Fibroblast of villous mesenchyme (primary cell): ENCODE measurements at places on chromosomes 4 and X. TPM values are rescaled to one million over a fixed set of nuclear protein-coding genes. Genes with fewer than 3 reads are reported as not detected.

Gene CENPVL2
- not detected in 2 replicates for total RNA-seq

Gene TMSB15A
- 1.7 and 3.9 TPM in 2 replicates for total RNA-seq

Gene TMPRSS11F
- not detected in 2 replicates for total RNA-seq

Gene NEUROG2
- not detected in 2 replicates for total RNA-seq

DNA sequence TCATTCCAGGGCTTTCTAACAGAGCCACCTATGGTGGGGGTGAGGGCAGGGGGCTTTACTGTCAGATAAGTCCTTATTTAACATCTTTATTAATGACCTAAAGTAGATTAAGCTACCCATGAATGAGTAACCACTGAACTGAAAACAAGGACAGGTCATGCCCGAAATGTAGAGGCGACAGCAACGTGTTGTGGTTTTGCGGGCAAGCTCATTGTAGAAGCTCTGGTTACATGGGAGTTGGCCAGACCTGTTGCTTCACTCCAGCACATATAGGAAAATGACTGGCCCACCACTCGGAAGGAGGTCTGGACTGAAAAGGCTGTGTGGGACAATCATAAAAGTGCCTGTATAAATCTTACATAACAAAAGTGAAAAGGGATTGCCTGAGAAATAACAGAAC, 109.6 kb upstream of the NDP start:
- DNase-seq: no peak

DNA sequence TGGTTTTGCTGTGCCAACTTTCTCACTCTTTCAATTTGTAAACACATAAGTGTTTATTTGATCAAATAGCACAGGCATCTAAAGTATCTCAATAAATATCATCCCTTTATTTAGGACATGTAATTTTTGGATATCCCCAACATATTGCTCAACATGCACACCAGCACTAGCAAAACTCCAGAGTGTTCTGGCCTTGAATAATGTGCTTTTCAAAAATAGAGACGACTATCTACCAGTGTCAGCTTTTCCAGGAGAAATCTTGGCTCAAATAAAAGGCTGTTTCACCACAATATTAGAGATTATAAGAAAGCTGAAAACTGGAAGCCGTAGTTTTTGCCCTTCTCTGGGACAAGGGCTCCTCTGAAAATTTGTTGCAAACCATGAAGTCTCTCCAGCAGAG, 67.0 kb downstream of the MAOB start:
- no peak for DNase-seq

GRCh38 chr4:33369446-33369845, 2649.3 kb downstream of the PCDH7 start:
- DNase-seq: peak; percentile 14

- DNase-seq: no peak
Observed at GRCh38 chr4:19686456-19686855, 565.2 kb upstream of the SLIT2 start.

DNA sequence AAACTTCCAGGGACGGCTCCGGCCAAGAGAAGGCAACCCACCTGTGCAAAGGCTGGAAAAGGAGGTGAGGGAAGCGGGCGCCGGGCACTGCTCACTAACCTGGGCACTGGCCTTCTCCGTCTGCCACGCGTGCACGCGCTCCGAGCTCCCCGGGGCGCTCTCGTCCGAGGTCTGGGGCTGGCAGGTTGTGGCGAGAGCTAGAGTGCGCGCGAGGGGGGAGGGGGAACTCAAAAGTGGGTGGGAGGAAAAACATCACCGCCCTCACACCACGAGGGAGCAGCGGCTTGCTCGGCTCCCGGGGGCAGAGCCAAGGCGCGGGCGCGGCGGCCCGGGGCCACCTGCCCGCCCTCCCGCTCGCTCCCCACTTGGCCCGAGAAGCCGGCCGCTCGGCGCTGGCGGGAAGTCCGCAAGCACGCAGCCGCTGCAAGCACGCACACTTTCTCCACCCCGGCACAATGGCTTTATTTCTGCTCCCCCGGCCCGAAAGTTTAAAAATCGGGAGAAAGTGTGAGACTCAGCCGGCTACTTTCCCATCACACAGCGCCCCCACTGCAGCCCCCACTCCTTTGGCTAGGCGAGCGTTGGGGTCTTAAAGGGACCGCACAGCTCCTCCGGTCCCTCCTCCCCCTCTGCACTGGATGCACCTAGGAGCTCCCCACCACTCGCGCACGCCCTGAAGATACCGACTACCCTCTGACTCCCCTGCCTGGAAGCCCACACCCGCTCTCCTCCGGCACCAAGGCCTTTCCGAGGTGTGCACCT, at the start of gene CHRDL1:
Gene CHRDL1, minus strand, starts transcription at position 173 of the 762 bp plus-strand sequence. CDS start 3,636 bp downstream, outside the sequence.
- DNase-seq: no peak

DNA sequence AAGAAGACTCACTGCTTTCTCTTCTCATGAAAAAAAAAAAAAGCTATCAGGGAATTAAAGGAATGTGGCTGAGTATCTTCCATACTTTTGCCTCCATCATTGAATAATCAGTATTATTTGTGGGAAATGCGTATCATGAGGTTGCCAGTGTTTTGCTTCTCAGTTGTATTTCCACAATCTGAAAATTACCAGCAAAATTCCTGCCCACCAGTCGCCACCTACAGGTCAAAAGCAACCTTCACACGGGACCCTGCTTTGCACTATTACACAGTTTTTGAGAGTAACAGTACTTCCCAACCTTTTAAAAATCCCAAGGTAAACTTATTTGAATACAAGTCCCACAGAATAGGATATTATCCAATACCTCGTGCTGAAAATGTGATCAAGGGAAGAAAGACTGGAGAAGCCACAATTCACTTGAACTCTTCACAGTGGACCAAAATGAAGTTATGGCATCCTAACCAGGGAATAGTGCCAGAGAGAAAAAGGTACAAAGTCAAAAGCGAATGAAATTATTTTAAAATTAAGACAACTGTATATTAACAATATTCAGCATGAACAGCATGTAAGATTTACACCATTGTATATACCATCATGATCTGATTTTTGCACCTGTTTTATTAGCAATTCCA, 30.4 kb downstream of the PGRMC1 start:
- peak; percentile 15 for DNase-seq

DNA sequence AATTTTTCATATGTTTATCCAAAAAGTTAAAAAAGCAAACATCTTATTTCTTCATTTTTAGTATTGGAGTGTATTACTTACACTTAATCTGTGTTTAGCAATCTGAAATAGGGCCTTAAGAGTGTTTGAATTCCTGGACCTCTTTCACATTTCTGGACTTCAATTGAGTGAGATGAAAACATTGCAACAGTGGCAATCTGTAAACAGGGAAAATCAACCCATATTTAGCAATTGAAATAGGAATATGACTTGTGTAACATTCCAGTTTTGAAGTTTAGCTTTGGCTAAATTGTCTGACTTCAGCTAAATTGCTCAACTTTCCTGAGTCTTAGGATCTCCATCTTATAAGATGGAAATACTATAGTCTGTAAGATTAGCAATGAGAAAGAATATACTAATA, 34.6 kb upstream of the FHL1 start:
- peak; percentile 59 for DNase-seq

DNA sequence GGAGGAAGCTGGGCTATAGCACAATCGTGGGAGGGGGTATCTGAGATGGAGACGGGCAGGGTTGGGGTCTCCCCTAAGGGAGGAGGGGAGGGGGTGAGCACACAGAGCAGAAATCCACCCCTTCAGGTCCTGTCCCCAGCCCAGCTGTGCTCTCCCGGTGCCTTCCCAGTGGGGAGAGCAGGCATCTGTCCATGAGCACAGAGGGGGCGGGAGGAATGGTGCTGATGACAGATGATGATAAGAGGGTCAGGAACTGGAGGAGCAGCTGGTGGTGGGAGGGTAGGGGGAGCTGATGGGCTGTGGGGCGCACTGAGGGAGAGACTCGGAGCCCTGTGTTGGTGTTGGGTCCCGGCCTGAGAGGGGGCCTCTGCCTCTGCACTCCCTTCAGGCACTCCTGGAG, 8.6 kb downstream of the ATP2B3 start:
- DNase-seq: no peak

- DNase-seq: no peak
Observed at GRCh38 chr4:21884615-21885014, 64.0 kb downstream of the KCNIP4 start.

DNA sequence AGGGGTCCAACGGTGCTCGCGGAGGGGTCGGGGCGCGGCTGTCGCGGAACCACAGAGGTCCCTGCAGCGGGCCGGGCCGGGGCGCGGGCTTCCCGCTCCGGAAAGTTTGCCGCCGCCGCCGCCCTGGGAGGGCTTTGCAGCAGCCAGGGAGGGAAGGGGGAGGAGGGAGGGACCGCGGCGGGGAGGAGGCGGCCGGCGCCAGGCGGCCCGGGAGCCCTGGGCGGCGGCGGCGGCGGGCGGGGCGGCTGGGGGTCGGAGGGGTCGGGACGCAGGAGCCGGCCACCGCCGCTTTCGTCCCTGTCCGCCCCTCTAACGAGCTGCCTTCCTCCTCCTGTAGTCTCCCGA, 375 bp downstream of the FGFR3 start:
- peak; percentile 21 for DNase-seq

DNA sequence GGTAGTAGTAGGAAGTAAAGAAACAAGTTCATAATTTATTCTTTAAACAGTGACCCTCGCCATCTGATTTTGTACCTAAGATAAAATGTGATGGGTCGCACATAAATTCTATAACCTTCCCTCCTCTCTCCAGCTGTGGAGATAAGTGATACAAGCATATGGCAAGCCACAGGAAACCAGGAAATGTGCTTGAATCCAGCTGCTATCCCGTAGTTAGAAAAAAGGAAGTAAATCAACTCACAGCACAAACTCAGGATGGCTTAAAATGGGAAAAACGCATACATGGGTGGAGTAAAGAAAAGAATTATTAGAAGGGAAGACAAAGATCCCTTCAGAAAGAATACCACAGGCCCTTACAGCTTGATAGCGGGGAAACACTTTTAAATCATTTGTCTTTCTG, 78.2 kb downstream of the ZNF827 start:
- DNase-seq: no peak

DNA sequence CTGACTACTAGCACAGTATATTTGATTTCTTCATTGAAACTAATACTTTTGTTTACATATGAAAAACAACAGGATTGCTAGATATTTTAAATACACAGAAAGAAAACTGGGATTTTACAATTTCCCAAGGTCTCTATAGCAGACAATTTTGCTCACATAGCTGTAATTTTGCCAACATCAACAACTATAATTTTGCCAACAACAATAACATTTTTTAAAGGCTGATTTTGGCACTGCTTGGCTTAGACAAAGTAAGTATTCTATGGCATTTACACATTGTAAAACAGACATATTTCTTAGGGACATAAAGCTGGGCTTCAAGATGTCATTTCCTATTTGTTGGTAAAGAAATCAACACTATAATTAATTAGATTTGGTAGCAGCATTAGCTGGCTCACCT, 922.1 kb downstream of the RAB28 start:
- no peak for DNase-seq

GRCh38 chrX:119640731-119641170, 34.5 kb upstream of the NKRF start:
- DNase-seq: no peak

DNA sequence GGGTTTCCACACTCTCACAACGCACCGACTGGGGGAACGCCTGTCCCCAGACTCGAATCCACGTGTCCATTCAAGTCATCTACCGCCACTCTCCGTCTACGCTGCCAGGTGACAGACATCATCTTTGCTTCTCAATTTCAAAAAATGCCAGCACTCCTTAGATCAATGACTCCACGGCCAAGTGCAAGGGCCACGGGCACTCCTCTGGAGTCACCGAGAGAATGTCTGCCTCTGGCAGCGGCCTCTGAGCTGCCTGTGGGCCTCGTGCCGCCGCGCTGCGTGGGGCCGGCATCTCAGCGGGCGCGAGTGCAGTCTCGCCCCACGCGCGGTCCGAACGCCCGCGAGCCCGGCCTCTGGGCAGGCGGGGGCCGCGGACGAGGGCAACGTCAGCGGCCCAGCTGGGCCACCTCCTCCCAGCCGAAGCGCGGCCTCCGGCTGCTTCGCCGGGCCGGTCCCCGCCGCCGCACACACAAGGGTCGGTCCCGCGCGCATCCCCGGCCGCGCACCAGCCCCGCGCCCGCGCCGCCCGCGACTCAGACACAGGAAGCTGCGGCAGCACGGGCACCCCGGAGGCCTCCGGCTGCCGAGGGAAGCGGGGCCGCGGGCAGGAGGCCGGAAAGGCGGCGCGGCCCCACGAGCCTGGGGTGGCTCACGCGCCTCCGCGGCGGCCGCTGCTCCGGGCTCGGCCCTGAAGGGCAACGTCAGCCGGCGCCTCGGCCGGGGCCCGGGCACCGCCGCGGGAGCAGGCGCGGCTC, 450 bp downstream of the ACSL1 start:
- peak; percentile 20 for DNase-seq

DNA sequence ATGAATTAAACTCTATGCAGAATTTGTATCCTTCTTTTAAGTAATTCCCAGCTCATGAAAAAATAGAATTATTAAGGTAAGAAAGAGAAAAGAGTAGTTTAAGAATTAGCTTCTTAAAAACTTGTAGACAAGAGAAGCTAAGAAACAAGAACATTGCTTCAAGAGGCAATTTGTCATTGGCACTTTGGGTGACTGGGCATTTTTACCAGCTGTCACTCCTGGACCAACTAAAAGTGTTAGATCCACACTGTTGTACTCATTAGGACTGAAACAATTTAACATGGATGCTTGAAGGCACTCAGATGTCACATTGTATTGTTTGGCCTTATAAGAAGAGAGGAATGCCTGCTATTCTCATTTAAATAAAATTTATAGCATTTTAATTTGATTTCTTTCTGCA, 7.4 kb downstream of the COL25A1 start:
- DNase-seq: no peak
